Vagina (tissue), 2 donors: ENCODE measurements at places on chromosomes 12 and 14. TPM values are rescaled to one million over a fixed set of nuclear protein-coding genes. Genes with fewer than 3 reads are reported as not detected.
A peak's percentile ranks its signal among the peaks of the same experiment; 100 is the strongest.

The TAS2R8 gene
- total RNA-seq, result 0.98 TPM

The FBXO21 gene
- 62.4 TPM for total RNA-seq

The GYS2 gene
- total RNA-seq, result 0.98 TPM

The KRT71 gene
- not detected for total RNA-seq

The SOX5 gene
- 21.1 TPM for total RNA-seq

The RND1 gene
- total RNA-seq, result 3.9 TPM

The OVCH1 gene
- 0.25 TPM for total RNA-seq

The MLEC gene
- total RNA-seq, result 33.1 TPM

The P3H3 gene
- 37.3 TPM for total RNA-seq

The ACADS gene
- total RNA-seq, result 21.4 TPM

The FGF6 gene
- total RNA-seq, result not detected

The RBP5 gene
- 3.7 TPM for total RNA-seq

GRCh38 chr12:49824895-49825294 is 3.3 kb downstream of the NCKAP5L start:
- no peaks in the 10 kb centered on the region for H3K27me3 ChIP-seq
- H3K4me3 ChIP-seq, result no peak overlapping the region
- DNase-seq, result no peak
- H3K36me3 ChIP-seq, result no peaks in the 10 kb centered on the region

DNA sequence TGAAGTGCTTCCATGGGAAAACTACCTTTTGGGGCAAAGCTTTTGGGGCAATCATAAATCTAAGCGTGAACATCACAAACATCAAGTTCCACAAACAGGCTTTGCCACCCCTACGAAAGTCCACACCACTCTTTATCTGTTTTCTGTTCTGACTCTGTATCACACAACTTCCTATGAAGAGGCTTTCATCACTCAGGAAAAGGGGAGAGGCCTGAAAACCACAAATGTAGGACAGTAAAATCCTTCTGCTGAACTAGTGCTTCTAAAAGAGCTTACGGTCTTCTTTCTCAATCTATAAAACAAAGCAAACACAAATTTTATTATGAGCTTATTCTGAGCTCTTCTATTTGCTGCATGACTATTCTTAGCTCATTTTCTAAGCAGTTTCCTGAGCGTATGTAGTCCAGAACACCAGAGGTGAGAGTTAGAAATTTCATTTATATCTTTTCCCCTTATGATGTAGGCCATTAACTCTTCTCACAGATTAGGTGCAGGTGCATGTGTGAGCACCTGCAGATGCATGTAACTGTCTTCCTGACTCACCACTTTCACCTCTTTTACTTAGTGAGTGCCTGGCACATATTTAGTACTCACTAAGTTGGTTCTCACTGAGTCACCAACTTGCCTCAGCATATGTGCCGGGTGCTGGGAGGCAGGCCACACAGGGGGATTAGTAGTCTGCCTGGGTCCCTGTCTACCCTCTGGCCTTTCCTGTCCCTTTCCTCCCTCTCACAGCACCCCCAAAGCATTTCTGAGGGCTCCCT is 32.9 kb upstream of the SYCP3 start:
- no peaks in the 10 kb centered on the region for H3K27me3 ChIP-seq
- no peaks in the 10 kb centered on the region for H3K4me1 ChIP-seq
- no peak overlapping the region for H3K27ac ChIP-seq
- DNase-seq, result no peak

DNA sequence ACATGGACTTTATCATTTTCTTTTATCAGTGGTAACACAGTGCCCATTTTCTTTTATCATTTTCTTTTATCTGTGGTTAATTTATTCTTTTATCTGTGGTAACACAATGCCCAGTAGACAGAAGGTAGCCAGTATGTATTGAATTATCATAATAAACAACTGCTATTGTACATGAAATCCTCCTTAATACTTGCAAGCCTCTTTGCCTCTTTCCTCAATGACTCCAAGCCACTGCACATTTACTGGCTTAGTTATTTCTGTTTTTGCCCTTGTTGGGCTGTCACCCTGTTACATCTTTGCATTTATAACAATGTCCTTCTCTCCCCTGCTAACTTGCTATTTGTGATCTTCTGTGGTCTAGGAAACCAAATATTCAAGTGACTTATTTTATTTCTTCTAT is 345.0 kb downstream of the ATP23 start:
- H3K36me3 ChIP-seq, result no peaks in the 10 kb centered on the region
- no peak for DNase-seq
- H3K27me3 ChIP-seq, result no peaks in the 10 kb centered on the region
- H3K4me1 ChIP-seq, result no peaks in the 10 kb centered on the region
- H3K27ac ChIP-seq, result no peak overlapping the region

DNA sequence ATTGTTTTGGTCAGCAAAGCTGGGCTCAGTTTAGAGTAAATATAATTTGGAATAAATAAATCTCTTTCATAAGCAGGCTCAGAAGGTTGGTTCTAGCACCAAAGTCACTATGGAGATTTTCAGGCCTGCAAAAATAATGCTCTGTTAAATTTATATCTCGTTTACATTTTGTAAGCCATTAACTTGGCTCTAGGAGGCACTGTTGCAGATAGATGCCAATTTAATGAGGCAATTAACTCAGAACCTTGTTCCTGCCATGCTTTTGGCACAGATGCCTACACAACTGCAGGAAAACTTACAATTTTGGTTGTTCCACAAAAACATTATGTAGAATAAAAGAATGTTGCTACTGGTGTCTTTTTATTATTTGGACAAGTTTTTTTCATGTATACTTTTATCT is 428.1 kb downstream of the FLRT2 start:
- H3K27ac ChIP-seq, result no peak overlapping the region
- no peaks in the 10 kb centered on the region for H3K27me3 ChIP-seq
- H3K36me3 ChIP-seq, result no peaks in the 10 kb centered on the region
- DNase-seq, result no peak
- no peaks in the 10 kb centered on the region for H3K4me1 ChIP-seq

DNA sequence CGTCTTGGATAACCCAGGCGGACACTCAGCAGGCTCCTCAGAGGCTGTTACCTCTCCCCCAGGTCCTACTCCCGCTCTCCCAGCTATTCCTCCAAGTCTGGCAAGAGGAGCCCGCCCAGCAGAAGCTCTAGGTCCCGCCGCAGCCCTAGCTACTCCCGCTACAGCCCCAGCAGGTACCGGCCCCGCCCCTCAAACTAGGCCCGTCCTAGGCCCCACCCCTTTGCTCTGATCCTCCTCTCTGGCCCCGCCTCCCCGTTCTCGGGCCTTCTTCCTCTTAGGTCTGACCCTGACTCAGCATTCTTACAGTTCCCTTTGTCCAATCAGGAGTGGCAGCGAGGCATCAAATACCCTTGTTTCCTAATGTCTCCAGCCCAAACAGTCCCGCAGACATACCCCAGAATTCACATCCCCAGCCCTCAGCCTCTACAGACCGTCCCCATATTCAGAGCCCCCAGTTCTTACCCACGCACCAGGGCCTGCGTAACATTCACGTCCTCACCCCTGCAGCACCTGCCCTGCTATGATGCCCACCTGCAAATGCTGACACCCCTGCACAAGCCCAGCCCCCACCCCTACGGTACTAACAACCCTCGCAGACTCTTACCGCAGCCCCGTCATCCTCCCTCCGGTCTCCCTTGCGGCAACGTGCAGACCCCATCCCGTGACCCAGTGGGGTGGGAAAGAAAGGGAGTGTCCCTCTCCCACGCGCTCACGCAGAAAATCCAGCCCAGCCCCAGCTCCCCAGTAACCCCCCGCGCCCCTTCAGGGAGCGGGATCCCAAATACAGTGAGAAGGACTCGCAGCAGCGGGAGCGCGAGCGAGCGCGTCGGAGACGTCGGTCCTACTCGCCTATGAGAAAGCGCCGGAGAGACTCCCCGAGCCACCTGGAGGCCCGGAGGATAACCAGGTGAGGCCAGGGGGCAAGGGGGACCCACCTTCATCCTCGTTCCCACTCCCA is 25.0 kb upstream of the HSPB8 start:
- no peaks in the 10 kb centered on the region for H3K4me1 ChIP-seq
- no peak overlapping the region for H3K4me3 ChIP-seq
- no peak overlapping the region for H3K27ac ChIP-seq
- no peaks in the 10 kb centered on the region for H3K36me3 ChIP-seq
- DNase-seq, result no peak

- H3K4me3 ChIP-seq, result no peak overlapping the region
- H3K27me3 ChIP-seq, result no peaks in the 10 kb centered on the region
- H3K4me1 ChIP-seq, result no peaks in the 10 kb centered on the region
Observed at GRCh38 chr14:76257842-76258397, 106.2 kb downstream of the GPATCH2L start.

DNA sequence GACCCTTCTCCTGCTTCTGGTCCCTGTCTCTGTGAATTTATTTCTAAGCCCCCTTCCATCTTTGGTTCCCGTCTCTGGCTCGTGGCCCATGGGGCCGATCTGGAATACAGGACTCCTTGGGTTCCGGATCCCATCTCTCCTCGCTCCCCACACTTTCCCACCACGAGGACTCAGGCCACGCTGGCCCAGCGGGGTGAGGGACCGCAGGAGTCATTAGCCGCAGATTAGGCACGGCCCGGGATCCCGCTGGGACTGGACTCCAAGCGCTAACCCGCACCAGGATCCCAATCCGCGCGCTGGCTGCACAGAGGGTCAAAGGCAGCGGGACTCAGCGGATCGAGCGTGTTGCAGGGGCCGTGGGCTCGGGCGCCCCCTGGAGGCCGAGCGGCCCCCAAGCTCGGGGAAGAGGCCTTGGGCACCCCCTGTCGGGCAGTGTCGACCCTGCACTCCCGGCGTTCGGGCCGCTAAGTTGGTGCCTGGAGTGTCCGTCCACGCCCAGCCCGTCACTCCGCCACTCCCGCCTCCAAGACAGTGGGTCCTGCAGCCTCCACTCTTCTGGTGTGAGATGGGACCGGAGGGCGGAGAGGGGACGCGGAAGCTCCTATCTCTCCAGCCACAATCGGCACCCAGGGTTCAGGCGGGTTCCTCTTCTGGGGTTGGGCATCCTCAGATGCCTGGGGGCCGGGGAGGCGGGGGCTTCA is 9.5 kb downstream of the SHMT2 start:
- no peak for DNase-seq
- peaks cover 92% of the 10 kb centered on the region for H3K4me1 ChIP-seq
- H3K27ac ChIP-seq, result peak overlapping the region; percentile 48
- peak overlapping the region; percentile 44 for H3K4me3 ChIP-seq
- H3K27me3 ChIP-seq, result peaks cover 15% of the 10 kb centered on the region
- H3K36me3 ChIP-seq, result no peaks in the 10 kb centered on the region

DNA sequence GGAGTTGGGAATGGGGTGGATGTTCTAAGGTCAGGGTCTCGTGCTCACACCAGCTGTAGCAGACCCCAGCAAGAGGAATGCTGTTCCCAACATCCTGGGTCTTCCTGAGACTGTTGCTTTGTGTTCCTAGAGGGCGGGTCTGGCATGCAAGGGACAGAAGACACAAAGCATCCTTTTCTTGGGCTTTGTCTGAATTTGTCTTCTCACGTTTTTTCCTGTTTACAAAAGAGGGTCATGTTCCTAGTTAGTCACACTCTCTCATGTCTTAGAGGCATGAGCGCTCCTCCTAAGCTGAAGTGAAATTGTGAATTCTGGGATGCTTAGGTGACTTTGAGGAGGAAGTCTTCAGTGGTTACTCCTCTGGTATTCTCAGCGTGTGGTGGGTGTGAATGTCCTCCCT is 9.6 kb upstream of the TAMALIN start:
- DNase-seq, result no peak
- no peaks in the 10 kb centered on the region for H3K27me3 ChIP-seq
- H3K27ac ChIP-seq, result no peak overlapping the region
- H3K4me3 ChIP-seq, result no peak overlapping the region
- no peaks in the 10 kb centered on the region for H3K4me1 ChIP-seq
- H3K36me3 ChIP-seq, result peaks cover 19% of the 10 kb centered on the region

- H3K27ac ChIP-seq, result no peak overlapping the region
- no peak for DNase-seq
- no peaks in the 10 kb centered on the region for H3K36me3 ChIP-seq
- no peaks in the 10 kb centered on the region for H3K27me3 ChIP-seq
- H3K4me1 ChIP-seq, result no peaks in the 10 kb centered on the region
Observed at GRCh38 chr12:128852026-128852698, 1.1 kb upstream of the GLT1D1 start.

GRCh38 chr14:102539544-102540314 is 30.2 kb upstream of the ANKRD9 start:
- no peak for DNase-seq
- no peaks in the 10 kb centered on the region for H3K27me3 ChIP-seq
- no peaks in the 10 kb centered on the region for H3K36me3 ChIP-seq
- H3K4me3 ChIP-seq, result no peak overlapping the region

DNA sequence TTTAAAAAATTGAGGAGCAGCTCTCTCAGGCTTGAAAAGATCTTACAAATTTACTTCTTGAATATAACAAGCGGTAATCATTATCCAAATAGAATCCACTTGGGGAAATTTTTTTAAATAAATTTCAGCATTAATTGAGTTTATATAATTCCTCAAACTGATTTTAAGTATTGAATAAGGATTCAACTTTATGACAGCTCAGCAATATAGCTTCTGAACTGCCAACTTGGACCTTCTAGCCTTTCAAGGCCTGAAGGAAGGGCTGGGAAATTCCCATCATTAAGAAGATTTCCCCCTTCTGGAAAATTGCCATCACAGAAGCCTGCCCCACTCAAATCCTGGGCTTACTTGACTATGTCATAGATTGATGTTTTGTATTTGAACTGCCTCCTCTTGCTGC is 57.5 kb upstream of the GARIN2 start:
- no peaks in the 10 kb centered on the region for H3K36me3 ChIP-seq
- DNase-seq, result no peak
- no peak overlapping the region for H3K4me3 ChIP-seq

DNA sequence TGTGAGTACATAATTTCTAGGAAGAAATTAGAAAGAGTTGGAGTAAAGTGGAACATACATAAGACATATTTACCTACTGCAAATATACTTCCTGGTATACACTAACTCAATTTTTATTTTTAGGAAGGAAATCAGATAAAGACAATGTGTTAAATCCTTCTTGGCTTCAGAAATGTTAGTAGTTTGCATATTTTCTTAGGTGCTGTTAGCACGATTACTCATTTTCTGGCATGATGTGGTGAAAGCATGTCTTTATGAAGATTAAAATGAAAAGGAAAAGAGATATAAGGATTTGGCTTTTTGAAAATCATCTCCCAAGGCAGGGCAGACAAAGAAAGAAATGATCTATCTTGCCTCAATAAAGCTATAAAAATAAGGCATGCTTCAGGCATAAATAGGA is 287.6 kb upstream of the E2F7 start:
- H3K27me3 ChIP-seq, result no peaks in the 10 kb centered on the region
- no peak for DNase-seq
- no peak overlapping the region for H3K4me3 ChIP-seq
- no peaks in the 10 kb centered on the region for H3K36me3 ChIP-seq
- H3K27ac ChIP-seq, result no peak overlapping the region

DNA sequence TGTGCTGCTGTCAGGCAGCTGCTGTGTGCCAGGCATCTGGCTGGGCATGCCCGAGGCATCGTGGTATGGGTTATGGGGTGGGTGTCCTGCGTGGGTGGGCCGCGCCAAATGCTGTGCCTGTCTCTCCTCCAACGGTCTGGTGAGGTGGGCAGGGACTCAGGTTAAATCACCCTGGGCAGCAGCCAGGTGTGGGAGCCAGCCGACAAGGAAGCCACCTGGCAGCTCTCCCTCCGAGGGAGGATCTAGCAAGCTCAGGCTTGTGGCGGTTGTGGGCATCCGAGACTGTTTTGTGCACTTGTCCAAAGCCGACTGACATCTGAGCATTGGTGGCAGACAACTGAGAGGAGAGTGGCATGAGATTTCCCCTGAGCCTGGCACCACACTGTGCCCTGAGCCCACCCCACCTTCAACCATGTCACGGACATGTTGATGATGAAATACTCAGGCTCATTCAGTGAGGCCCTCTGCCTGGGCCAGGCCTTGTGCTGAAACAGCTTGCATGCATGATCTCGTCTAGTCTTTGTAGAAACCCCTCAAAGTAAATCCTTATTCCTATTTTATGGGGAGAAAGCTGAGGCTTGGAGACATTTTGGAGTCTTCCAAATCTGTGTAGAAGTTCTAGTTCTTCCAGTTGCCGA is 181.8 kb upstream of the MYL2 start:
- no peak for DNase-seq
- H3K27ac ChIP-seq, result no peak overlapping the region
- H3K36me3 ChIP-seq, result no peaks in the 10 kb centered on the region
- H3K4me1 ChIP-seq, result peaks cover 6% of the 10 kb centered on the region
- no peaks in the 10 kb centered on the region for H3K27me3 ChIP-seq
